ENCODE measurements at places on chromosomes 2 and 18. TPM values are rescaled to one million over a fixed set of nuclear protein-coding genes. Genes with fewer than 3 reads are reported as not detected.

- ATAC-seq, result no peak
These were observed 81.7 kb downstream of the SPRED2 start for GRCh38 chr2:65350651-65351056.

GRCh38 chr18:48137374-48138081 lies 207.1 kb upstream of the SMAD2 start:
- no peak for ATAC-seq

DNA sequence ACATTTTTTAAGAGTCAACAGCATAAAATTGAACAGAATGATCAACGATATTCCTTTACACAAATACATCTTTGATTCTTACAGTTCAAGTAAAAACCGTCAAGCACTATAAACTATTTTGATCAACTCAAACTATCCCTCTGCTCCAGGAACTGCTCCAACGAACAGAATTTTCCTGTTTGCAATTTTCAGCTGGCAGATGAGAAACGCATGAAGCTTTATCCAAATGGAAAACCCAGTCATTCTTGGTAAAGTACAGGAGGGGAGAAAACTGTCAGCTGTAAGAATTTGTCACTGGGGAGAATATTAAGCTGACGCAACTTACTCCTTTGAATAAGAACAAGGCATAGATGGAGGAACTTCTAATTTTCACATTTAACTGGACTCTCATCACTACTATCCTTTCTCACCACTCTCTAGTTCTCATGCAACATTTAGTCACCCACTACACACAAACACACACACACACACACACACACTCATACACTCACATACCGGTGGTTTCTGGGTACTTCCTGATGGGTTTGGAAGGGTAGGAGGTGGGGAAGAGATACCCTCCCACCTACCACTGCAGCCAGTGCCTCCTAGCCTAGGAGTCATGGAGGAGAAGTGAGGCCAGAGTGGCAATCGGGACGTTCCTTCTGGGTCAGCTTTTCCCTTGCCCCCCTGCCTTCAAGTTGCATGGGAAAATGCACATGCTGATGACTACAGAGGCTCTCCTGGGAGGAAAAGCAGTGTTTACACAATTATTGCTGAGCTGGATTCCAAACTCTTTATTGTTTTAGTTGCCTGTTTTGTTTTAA lies 54.0 kb upstream of the SPATS2L start:
- ATAC-seq, result no peak

DNA sequence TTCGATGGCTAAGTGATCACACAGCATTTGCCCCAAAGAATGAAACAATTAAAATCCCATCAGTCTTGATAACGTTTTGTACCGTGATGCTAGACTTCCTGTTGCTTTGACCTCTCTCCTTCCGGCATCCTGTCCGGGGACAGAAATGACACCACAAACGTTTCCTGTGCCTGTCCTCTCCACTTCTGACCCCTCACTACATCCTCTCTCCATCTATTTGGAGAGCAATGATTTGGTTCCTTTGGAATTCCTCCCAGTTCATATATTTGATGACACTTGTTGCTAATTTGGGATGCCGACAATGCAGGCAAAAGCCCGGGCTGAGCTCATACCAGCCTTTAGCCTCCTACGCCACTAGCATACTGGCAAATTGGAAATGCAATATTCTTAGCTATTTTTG lies 151.2 kb upstream of the CCDC68 start:
- ATAC-seq, result no peak

DNA sequence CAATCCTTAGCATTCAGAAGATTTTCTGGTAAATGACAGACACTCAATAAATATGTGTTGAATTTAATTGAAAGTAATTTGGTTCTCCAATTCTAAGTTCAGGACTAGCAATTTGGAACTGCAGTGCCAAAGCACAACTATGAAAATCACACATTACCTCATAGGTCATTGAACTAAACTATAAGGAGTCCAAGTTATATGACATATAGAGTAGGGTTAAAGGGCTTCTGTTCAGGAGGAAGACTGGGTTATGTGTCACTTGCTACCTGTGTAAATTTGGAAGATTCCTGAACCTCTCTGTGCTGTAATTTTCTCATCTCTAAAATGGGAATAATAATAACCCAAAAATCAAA lies 27.8 kb upstream of the COBLL1 start:
- ATAC-seq, result no peak

SP140 gene
- total RNA-seq, result 91.7 TPM

DNA sequence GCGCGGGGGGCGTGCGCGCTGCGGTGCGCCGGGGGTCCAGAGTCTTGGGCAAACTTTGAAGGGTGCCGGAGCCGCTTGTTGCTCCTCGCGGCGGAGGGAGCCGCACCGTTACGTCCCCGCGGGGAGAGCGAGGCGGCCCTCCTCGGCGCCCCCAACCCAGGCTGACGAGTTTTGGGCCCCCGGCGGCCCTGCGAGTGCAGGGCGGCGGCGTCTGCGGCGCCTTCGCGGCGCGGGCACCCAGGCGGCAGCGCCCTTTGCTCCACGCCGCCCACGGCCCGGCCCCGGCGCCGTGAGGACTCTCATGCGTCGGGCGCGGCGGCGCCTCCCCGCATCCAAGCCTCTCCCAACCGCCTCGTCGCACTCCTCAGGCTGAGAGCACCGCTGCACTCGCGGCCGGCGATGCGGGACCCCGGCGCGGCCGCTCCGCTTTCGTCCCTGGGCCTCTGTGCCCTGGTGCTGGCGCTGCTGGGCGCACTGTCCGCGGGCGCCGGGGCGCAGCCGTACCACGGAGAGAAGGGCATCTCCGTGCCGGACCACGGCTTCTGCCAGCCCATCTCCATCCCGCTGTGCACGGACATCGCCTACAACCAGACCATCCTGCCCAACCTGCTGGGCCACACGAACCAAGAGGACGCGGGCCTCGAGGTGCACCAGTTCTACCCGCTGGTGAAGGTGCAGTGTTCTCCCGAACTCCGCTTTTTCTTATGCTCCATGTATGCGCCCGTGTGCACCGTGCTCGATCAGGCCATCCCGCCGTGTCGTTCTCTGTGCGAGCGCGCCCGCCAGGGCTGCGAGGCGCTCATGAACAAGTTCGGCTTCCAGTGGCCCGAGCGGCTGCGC lies 814 bp downstream of the FZD7 start:
- ATAC-seq, result no peak

TGFA gene
- 0.26 TPM for total RNA-seq

ABCG5 gene
- not detected for total RNA-seq

GRCh38 chr2:59176737-59177136 lies 935.6 kb upstream of the FANCL start:
- no peak for ATAC-seq

GRCh38 chr2:23603581-23603980 lies 218.6 kb downstream of the KLHL29 start:
- ATAC-seq, result no peak

EPB41L3 gene
- 0.13 TPM for total RNA-seq

- ATAC-seq, result peak; percentile 13
These were observed 44.3 kb upstream of the EHBP1 start for GRCh38 chr2:62661263-62661635.

NTSR2 gene
- total RNA-seq, result not detected

DNA sequence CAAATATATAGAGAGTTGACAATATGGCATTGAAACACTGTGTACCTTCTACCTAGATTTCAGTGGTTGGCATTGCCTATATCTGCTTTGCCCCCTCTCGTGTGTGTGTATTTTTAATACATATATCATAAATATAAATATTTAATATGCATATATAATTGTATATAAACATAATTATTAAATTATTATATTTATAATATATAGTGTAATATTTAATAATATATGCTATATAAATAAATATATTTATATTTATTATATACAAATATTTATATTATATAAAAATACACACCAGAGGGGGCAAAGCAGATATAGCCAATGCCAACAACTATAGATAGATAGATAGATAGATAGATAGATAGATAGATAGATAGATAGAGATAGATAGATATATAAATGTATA lies 124.1 kb downstream of the KIAA1328 start:
- no peak for ATAC-seq

ANKRD62 gene
- not detected for total RNA-seq

DNA sequence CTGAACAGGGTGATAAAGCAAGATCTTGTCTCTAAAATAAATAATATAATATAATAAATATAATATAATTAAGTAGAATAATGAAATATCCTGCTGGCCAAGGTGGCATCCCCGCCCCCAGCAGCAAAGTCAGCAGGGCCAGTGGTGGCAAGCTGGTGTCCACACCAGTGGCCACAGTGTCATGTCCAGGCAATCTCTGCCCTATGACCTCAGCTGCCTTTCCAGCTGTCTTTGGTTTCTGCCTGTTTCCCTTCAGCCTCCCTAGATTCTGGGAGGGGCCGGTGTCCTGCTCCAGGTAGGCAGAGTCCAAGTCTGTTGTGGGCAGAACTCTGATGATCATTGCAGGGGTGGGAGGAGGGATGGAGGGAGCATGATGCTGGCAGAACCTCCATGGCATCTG lies 16.2 kb upstream of the STEAP3 start:
- ATAC-seq, result no peak

RUFY4 gene
- total RNA-seq, result 0.19 TPM

SP3 gene
- 84.4 TPM for total RNA-seq

PROKR1 gene
- total RNA-seq, result not detected

COLEC12 gene
- total RNA-seq, result not detected

ZAP70 gene
- 176 TPM for total RNA-seq

DNA sequence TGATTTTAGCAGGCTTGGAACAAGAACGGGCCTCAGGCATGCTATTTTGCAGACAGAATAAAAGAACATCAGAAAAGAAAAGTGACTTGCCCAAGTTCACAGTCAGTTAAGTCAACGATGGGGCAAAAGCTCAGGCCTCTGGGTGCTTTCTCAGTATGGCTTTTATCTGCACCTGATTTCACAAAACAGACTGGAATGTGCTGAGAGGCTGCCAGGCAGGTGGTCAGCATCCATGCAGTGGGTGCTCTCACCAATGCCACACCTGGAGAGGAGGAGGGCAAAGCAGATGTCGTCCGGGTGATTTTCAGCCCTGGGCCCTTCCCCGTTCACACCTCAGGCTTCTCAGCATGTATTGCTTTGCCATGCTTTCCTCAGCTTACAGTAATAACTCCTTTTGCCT lies 854.6 kb downstream of the RNF144A start:
- ATAC-seq, result no peak

INHA gene
- not detected for total RNA-seq

DNA sequence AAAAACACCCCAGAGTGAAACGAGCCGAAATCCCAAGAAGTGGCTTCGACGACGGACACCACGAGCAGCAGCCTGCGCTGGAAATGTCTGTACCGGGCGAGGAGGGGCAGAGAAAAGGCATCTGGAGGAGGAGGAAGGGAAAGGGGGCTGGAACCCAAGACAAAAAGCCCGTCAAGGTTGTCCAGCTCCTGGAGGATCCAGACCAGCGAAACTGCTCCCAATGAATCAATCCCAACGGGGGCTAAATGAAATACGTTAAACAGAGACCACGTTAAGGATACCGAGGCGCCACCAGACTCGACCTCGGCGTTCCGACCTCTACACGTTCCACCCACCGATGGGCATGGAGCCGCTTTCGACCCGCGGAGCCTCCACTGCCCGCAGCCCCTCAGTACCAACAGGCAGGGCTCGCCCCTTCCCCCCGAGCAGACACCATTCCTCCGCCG lies 400 bp downstream of the CCDC88A start:
- peak; percentile 39 for ATAC-seq

DNA sequence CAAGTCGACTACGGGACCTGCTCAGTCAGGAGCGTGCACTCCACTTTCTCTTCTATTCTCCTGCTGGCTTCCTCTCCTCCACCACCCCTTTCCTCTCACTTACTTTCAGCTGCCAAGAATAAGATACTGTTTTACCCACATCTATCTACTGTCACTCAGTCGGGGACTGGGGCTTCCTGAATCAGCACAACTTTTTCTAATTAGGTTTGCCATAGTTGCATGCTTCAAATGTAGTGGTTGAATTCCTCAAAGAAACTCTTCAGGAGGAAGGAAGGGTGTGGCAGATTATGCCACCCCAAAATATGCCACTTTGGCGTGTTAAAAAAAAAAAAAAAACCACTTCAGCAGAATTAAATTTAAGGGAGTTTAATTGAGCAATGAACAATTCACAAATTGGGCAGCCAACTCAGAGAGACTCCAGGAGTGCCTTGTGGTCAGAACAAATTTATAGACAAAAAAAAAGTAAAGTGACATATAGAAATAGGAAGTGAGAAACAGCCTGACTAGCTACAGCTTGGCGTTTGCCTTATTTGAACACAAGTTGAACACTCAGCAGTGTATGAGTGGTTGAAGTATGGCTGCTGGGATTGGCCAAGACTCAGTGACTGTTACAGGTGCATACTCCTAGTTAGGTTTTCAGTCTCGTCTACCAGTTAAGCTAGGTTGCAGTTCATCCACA lies 32.5 kb upstream of the RMDN2 start:
- ATAC-seq, result peak; percentile 36

DNA sequence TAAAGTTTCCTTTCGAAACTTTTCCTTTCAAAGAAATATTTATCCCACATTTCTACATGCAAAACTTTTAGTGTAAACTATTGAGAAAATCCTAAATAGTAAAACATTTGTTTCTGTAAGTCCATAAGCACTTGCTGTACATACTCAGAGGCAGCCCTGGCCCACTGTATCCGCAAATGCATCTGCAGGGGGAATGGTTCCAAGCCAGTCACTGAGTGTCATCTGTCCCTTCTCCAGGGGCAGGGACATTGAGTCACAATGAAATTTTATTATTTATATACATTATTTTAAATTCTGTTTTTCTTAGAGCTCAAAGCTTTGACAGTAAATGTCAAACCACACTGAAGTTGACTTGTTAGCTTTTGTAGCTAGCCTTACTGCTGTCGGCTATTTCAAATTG lies 367.2 kb downstream of the MTX2 start:
- ATAC-seq, result no peak

PRPF40A gene
- 175 TPM for total RNA-seq

SERPINB4 gene
- total RNA-seq, result not detected

TEX261 gene
- total RNA-seq, result 66.9 TPM

DNA sequence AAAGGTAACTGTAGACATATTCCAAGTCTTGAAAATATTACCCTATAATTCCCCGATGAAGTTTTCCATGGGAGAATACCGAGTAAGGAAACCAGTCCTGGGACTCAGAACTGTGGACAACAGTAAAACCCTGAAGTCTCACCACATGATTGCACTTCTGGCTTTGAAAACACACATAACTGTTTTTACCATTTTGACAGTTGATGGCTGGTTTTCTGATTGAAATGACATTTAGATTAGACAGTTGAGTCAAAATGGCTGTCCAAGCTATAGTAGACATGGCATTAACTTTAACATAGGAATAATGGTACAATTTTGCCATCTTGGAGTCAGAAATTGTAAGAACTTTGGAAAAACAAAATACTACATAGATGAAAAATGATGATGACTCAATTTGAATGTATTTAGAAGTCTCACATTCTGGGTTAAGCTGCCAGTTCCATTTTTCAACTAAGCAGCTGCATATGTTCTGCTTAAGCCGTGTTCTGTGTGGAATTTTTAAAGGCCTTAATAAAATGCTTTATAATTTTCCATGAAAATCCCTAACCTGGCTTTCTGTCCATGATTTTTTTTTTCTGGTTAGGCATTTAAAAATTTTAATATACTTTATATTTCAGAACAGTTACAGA lies 38.3 kb upstream of the WIPF1 start:
- ATAC-seq, result no peak

GRCh38 chr2:233928594-233929351 lies 11.6 kb downstream of the TRPM8 start:
- no peak for ATAC-seq

TLX2 gene
- total RNA-seq, result 1.4 TPM

Data from activated T-helper 17 cell treated with anti-CD3 and anti-CD28 coated beads, Interleukin-2, amount 50 U/mL, for 72 hours (primary cell).